ENCODE measurements at places on chromosomes 16 and 17.

DNA sequence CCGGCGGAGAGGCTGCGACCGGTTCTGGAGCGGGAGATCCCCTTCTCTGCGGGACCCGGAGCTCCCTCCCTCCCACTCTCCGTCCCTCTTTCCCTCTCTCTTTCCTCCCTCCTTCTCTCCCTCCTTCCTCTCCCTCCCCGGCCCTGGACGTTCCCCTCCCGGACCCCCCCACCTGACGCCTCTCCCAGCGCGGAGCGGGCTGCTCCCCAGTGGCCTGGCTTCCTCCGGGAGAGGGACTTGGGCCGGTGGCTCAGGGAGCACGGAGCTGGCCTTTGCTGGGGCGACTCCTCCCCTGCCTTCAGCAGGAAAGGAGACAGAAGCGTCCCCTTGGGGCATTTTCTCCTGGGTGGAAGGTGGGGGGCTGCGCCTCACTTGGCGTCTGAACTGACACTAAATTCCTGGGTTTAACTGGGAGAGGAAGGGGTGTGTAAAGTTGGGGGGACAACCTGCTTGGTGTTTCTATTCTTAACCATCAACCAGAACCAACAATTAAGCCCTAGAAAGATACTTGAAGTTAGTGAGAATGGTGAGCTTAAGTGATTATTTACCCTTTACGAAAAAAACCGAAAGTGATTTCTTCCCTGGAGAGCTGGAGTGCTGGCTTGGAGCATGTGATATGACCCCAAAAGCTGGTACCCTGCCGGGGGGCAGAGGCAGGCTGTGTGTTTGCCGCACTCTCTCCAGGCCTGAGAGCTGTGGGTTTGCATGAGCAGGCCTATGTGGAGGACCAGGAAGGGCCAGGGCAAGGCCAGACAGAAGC is 775 bp downstream of the SPIRE2 start:
- no peak for DNase-seq

- DNase-seq, result no peak
Measured at GRCh38 chr16:1794221-1794871, 841 bp upstream of the IGFALS start.

- no peak for DNase-seq
Measured at GRCh38 chr17:44604116-44604761, 47.0 kb downstream of the FZD2 start.

DNA sequence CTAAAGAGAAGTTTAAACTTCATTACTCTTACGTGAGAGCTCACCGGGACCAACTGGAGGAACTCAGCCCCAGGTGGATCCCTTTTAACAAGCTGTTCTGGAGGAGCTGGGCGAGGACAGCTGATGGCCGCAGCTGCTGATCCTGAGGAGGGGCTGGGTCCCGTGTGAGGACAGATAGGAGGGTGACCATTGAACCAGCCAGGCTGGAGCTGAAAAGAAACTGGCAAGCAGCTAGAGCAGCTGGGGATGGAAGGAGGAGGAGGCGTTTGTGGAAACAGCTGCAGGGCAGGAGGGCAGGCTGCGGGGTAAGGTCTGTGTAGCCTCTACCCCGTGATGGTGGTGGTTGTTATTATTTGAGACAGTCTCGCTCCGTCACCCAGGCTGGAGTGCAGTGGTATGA is 119.5 kb downstream of the AATF start:
- DNase-seq, result no peak

- no peak for DNase-seq
Measured at GRCh38 chr17:40242774-40243173, 23.7 kb downstream of the WIPF2 start.

DNA sequence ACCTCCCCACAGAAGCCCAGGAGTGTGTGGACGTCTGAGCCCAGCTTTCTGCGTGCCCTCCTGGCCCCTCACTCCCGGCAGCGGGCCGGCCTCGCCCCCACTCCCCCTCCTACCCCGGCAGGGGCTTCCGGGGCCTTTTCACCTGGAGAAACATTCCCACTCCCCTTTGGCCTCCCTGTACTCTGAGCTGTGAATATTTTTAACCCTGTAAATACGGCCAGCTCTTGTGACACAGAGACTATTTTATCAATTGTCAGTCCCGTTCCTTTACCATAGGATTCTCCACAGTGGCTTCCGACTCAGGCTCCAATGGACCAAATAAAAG is 5.9 kb upstream of the PRR35 start:
- DNase-seq, result no peak

GRCh38 chr17:75695830-75696271 is 25.4 kb upstream of the ITGB4 start:
- no peak for DNase-seq

DNA sequence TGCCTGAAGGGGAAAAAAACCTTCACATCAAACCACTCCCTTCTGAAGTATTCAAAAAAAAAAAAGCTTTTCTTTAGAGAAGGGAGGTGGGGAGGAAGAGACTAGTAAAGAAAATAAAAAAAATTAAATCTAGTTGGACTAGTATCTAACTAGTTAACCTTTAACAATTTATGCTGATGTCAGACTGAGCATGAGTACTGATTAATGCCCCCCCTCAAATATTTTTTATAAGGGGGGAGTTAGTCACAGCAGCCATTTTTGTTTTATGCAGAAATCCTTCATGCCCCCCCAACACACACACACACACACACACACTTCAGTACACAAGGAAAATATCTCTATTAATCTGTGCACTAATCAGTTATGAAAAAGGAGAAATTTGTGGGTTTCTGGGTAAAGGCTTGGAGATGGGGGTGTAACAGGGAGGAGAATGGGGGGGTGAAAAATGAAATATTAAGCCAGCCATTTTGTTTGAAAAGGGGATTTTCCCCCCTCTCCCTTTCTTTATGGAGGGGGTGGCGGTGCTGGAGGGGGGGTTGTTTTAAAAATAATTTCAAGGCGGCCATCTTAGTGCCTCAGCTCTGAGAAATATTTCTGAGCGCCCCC is 4.7 kb upstream of the CHD3 start:
- no peak for DNase-seq

GRCh38 chr17:58219789-58220183 is 731 bp upstream of the MKS1 start:
- DNase-seq, result no peak

DNA sequence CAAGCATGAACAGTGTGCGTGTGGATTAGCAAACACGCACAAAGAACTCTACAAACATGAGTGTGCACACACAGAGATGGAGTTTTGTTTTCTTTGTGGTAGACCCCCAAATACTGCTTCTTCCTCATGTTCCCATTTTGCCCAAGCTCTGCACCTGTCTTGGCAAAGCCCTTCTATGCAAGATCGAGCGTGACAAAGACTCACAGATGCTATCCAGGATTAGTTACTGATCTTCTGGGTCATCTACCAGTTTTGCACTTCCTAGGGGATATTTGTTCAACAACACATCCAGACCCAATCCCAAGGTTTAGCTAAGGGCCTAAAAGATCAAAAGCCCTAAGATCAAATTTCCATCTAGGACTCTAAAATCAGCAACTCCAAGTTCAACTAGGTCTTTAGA is 16.0 kb downstream of the LRRC36 start:
- DNase-seq, result no peak

GRCh38 chr16:105521-105920 is 27.5 kb downstream of the MPG start:
- no peak for DNase-seq

DNA sequence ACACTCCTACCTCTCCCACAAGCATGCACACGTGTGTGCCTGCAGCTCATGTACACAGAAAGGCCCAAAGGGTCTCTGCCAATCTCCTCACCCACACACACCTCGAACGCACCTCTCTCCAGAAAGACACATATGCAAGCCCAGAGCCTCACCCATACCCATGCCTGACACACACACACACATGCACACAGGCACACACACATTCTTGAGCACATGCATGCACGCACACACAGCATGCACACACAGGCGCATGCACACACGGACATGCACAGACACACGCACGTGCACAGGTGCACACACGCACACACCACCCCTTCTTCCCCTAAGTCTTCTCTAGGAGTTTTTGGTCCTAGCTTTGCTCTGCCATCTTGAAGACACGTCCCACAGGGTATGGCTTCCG is 48.7 kb upstream of the CACNG4 start:
- DNase-seq, result no peak

- DNase-seq, result no peak
Measured at GRCh38 chr16:79169239-79169638, 431.3 kb downstream of the MAF start.

DNA sequence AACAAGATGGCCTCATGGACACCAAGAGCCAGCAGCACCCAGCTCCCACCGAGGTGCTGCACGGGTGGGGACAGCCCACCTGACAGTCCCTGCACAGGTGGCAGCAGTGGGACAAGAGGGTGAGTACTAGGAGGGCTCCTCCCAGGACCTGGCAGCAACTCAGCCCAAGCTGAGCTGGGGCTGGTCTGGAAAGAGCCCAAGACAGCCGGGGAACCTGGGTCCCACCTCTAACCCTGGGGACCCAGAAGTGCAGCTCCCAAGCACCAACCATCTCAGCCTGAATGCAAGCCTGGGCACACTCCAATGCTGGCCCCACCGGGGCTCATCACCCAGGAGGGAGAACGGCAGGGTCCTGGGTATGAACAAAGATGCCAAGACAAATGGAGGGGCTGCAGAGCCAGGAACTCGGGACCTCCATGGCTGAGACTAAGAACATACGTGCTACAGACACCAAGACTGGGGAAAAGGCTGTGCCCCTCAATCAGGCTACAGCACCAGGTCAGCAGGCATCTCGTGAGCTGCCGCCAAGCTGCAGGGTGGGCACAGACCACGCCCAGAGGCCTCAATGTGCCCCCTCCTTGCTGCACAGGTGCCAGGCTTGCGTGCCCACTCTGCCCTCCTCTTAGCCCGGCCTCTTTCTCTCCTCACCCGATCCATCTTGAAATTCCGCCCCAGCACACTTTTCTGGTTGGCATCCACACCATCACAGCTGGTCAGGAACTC is 37.5 kb upstream of the GSG1L start:
- no peak for DNase-seq

DNA sequence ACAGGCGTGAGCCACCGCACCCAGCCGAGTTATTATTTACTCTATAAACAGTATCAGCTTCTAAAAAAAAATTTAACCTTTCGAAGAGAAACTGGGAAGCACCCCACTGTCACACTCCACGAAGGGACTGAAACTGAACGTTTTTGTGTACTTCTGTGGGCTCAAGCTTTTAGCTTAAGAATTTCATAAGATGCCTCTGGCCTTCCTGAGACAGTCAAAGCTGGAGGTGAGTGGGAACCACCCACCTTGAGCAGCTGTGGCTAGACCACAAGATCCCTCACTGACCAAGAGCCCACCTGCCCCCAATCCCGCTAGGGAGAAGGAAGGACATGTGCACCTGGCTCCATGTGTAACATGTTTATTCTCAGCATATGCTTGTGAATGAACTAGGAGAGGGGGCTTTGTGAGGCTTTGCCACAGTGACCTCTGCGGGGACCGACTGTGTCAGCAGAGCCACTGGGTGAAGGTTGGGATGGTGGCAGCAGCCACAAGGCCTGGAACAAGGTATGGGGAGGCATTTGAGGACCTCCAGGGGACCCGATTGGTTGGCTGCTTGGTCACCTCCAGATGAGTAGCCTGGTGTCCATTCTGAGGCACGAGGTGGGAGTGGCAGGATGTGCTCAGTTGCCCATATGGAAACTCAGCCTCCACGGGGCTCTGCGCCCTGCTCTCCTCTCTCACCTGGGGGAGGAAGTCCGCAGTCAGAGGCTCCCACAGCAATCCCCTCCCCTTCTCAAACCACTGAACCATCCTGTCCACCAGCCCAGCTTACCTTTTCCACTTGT is 4.8 kb downstream of the DPEP3 start:
- DNase-seq, result no peak

DNA sequence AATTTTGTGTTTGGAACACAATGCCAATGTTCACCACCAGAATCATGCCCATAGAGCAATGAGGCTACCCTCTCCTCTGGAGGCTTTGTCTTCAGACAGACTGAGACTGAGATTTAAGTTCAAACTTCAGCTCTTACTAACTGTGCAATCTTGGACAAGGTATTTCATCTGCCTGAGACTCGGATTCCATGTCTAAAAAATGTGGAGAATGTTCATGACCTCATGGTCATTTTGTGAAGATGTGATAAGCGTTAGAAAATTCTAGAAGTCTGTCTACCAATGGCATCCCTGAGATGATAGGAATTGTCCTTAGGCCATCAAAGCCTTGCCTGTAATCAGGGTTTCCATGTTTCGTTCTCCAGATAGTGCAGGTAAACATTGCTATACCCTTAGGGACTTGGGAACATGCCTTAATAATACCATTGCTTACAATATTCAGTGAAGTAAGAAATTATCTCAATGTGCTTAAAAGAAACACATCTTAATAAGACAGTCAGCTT is 388.2 kb upstream of the MAF start:
- DNase-seq, result no peak

GRCh38 chr17:18217412-18218015 is 7.9 kb upstream of the LLGL1 start:
- DNase-seq, result peak; percentile 18

DNA sequence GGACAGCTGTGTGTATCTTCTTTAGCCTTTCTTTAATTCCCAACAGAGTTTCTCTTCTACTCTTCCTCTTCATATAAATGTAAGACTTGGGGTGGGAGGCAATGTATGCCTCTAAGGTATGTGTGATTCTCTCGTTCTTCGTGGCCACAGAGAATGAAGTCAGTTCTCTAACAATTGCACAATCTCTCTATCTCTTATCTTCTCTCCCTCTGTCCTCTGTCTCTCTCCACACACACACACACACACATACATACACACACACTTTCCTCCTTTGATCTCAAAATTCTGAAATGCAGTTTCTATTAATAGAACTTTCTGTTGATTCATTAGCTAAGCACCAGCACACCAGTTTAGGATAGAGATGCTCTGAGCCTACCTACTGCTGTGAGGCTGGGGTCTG is 615.7 kb upstream of the SALL1 start:
- no peak for DNase-seq

DNA sequence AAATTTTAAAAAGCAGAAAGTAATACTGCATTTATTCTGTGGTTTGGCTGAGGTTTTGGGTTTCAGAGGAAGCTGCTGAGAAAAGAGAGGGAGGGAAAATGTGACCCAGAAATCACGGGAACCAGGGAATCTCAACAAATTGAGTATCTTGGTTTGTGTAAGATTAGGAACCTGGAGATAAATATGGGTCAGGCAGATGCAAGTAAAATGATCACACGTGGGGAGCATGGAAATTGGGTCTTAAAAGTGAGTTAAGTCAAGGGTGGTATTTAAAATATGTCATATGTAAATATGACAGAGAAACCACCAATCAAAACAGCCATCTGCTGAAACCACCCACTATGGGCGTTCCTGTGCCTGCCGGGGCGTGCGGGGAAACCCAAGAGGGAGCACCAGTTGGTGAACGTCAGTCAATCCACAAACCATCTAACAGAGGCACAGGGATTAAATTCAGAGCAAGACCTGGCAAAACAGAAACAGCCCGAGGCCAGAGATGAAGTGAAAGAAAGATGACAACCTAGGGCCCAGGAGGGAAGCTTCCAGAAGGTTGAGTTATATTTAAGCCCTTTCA is 33.4 kb downstream of the CDH13 start:
- no peak for DNase-seq

DNA sequence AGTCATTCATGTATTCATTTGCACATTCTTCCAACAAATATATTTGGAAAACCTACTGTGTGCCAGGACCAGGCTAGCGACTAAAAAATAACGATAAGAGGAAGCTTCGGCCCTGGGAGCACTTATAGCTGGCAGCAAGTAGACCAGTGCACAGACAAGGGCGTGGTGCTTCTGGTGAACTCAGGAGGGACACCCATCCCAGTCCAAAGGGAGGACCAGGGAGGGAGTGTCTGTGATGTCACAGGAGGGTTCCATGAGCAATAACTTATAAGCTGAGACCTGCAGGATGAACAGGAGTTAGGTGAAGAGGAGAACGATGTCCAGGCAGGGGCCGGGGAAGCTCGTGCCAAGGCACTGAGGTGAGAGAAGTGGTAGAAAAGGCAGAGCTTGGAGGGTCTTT is 17.4 kb upstream of the PHOSPHO1 start:
- no peak for DNase-seq
